ENCODE measurements at places on chromosomes 2 and 18.

GRCh38 chr2:216475767-216476166 is 22.9 kb upstream of the RPL37A start:
- DNase-seq = no peak

GRCh38 chr2:28594000-28594331 is 98.1 kb downstream of the PLB1 start:
- DNase-seq = no peak

DNA sequence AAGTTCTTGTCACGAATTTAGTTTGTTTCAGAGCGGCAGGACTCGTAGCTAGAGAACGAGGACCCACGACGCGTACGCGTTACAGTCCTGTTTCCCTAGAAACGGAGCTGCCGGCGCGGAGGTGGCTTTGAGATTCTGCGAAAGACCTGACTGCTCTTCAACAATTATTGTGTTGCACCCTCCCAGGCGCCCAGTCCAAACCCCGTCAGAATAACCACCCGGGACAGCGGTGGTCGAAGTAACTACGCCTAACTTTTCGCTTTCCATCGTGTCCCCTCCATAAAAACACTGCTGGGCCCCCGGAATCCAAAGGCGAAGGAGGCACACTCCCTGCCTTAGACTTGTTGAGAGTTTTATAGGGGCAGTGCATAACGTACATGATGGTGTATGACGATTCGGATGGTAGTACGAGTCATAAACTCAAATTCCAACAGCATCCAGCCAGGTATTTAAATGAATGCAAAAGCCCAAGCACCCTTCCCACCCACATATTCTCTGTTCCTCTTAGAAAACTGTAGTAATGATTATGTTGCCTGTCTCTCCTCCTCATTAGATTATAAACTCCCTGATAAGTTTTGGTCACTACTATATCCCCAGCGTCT is 651 bp upstream of the STAM2 start:
- DNase-seq = no peak

DNA sequence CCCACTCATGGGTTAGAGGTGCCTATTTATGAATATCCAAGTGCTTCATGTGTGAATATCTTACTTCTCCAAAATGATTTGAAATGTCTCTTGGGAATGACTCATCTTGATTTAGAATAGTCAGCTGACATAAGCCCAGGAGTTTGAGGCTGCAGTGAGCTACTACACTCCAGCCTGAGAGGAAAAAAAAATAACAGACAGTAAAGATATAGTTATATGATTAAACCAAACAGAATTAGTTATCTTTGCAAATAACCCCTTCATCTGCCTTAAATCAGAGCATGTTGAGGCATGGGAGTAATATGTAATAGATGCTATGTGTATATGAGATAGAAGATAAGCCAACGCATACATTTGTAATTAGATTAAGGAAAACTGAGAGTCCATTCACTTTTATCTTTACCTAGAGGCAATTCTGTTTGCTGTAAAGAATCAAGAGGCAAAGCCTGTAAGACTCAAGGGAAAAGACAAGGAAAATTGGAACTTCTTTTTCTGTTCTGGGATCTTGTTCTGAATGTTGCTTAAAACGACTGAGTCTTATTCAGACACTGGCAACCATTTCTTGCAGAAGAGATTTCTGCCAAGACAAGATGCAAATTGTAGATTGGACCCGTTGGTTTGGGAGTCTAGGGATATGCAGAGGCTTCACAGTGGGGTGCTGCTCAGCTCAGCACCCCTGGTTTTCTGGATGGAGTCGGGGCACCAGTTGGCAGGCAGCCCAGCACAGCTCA is 104.4 kb downstream of the LIPG start:
- no peak for DNase-seq

DNA sequence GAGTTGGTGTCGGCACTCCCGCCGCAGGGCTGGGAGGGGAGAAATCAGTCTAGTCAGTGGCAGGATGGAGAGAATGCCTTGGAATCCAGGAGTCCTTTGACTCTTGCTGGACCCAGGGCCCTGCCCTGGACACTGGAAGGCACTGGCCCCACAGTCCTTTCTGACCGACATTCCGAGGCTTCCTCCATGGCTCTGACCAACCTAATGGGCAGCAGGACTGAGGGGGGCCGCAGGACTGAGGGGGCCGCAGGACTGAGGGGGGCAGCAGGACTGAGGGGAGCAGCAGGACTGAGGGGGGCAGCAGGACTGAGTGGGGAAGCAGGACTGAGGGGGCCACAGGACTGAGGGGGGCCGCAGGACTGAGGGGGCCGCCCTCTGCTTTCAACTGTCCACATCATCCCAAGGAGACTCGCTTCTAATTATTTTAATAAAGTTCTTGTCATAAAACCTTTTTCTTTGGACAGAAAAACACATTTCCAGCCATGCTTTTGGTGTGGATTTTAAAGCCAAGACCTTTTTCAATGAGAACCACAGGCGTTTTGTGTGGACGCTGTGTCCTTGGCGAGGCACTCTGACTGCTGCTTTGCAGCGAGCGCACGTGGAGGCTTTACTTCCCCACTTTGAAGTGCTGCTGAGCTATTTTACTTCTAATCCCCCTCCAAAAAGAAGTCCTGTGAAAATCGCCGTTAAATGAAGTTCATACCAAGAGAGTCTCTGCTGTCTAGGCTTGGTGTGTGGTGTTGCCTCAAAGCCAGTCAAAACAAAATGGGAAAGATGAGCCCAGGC is 226.1 kb downstream of the TWIST2 start:
- no peak for DNase-seq

DNA sequence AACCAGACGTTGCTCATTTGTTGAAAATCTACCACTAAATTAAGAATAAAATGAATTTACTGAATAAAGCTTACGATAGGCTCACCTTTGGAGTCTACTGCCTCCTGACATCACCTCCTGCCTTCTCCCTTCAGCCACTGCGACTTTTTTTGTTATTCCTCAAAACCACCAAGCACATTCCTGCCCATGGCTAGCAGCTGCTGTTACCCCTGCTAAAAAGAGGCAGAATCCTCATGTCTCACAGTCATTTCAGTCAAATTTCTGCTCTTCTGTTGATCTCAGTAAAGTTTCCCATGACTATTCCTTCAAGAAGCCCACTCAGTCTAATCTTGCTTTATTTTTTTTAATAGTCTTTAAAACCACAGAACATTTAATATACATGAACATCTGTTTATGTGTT is 40.8 kb upstream of the ANKRD62 start:
- DNase-seq = no peak

GRCh38 chr2:95032868-95033603 is 7.5 kb downstream of the MAL start:
- DNase-seq = no peak

DNA sequence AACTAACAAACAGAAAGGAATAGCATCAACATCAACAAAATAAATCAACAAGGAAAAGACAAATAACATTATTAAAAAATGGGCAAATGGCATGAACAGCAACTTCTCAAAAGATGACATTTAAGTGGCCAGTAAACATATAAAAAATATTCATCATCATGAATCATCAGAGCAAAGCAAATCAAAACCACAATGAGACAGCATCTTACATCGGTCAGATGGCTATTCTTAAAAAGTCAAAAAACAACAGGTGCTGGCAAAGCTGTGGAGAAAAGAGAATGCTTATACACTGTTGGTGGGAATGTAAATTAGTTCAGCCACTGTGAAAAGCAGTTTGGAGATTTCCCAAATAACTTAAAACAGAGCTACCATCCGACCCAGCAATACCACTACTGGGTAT is 327.1 kb downstream of the CMPK2 start:
- no peak for DNase-seq

DNA sequence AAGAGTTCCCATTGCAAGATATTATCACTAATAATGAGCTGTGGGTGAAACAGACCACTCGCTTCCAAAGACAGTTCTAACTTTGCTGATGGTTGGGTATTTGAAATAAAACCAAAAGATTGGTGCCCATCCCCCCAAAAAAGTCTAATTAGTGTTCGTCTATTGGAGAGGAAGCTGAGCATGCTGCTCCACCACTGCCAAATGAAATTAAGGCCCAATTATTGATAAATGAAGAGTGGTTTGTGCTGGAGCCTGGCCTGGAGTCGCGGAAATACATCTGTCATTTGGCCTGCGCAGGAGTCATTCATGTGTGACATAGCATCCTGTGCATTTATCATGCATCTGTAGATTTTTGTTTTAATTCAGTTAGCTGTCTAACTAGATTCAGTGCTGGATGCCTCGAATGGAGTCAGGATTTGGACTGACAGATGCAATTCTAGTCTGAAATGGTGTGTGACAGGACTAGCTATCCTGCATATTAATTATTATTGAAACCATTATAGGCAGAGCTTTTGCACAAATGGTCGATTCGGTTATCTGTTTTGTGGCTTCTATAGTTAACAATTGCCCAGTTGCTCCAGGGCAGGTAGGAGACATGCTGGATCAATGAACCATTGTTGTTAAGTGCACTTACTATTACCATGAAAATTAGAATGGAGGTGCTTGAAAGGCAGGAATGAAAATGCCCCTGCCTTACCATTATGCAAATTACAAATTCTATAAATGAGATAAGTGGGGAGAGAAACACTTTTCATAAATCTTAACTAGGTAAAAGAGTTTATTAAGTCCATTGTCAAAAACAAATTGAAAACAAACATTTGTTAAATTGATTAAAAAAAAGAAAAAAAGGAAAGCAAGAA is 450.4 kb upstream of the TCF4 start:
- DNase-seq = peak; percentile 76
